ENCODE measurements at places on chromosomes 1 and 21.

DNA sequence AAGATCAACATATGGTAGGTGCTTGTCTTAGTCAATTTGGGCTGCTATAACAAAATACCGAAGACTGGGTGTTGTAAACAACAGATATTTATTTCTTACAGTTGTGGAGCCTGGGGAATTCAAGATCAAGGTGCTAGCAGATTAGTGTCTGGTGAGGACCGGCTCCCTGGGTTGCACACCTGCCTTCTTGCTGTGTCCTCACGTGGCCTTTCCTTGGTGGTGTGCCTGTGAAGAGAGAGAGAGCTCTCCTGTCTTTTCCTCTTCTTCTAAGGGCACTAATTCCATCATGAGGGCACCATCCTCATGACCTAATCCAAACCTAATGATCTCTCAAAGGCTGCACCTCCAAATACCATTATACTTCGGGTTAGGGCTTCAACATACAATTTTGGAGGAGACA, 45.8 kb upstream of the ATF3 start:
- no peak for DNase-seq

GRCh38 chr21:29186246-29186645, 55.8 kb downstream of the MAP3K7CL start:
- DNase-seq, result no peak

GRCh38 chr1:37845786-37846185, 13.6 kb downstream of the MTF1 start:
- no peak for DNase-seq

DNA sequence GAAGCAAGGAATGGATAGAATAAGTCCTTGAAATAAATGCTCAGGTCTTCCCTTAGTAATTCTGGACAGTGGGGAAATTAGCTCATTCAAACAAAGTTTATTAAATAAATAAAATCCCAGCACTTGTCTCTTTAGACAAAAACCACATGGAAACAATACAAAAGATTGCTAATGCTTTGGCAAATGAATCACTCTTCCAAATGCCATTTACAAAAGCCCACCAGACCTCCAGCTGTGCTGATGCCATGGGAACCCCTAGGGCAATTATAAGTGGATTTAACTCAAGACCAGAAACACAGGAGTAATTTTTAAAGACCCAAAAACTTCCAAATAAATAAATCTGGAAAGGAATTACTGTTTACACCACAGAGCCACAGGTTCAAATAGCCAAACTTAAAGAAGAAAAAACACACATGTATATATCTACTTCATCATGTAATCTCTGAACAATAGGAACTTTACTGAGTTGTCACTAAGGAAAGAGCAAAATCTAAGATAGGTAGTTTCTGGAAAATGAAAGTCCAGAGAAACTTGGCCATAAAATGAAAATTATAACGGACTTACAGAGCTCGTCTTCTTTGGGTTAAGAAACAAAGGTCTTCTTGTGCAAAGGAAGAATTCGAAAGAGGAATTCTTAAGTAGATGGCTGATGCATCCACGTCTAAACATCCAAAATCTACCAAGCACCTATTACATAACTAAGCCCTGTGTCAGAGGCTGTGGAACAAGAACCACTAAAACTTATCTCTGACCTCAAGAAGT, 399.4 kb downstream of the SMYD3 start:
- DNase-seq, result no peak

DNA sequence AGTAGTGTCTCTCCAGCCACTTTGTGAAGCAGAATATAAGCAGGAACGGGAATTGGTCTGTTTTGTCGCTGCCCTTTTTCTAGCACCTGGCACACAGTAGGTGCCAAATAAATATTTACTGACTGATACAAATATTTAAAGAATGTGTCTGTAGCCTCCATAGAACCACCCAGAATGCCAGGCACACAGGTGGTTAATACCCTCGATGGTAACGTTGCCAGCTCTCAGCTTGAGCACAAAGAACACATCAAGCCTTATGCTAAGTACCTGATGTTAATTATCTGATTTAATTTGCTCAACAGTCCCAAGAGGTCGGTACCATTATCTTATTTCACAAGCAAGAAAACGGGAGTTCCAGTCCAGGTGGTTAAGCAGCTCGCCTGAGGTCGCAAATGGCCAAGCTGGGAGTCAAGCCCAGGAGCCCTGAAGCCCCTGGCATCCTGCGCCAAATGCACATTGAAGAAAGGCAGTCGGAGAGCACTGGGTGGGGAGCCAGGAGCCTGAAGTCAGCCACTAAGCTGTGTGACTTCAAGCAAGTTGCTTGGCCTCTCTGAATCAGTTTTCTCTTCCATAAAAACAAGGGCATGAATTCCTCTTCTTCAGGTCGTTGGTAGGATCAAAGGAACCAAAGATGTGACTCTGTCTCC, 26.4 kb downstream of the HSPG2 start:
- DNase-seq, result no peak

DNA sequence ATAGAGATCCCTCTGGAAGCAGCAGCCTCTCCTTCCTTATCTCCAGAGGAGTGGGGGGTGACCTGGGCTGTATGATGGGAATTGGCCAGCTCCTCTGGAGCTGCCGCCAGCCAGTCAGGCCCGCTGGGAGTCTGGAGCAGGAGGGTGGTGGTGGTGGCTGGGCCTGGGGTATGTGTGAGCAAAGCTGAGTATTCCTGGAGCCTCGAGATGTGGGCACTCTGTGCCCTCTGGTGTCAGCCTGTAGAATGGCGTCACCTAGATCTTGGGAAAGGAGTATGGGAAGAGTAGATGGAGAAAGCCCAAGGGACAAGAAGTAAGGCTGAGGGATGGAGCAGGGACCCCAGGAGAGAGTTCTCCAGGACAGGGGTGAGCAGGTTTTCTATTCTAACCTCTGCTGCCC, 16.0 kb downstream of the VANGL2 start:
- no peak for DNase-seq

GRCh38 chr1:48469616-48470480, 2.2 kb downstream of the SPATA6 start:
- DNase-seq, result no peak

GRCh38 chr1:99397863-99398262, 133.6 kb downstream of the PLPPR4 start:
- no peak for DNase-seq

- DNase-seq, result no peak
These were observed 34.7 kb downstream of the TUFT1 start for GRCh38 chr1:151574575-151575529.

DNA sequence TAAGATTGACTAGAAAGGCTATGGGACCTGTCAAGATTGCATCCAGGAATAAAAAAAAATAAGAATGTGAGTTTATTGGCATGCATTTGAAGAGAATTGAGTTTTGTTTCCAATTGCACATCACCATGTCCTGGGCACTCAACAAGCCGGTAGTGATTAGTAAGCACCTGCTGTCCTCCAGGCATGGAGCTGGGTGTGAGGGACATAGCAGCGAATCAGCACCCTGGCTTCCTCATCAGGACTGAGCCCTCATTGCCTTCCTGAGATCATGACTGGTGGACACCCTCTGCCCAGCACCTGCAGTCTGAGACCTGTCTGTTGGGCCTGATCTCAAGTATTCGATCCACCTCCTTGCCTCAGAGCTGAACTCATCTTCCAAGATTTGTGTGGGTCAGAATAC, 26.8 kb downstream of the S100A6 start:
- no peak for DNase-seq

GRCh38 chr1:247064304-247064703, 14.3 kb downstream of the ZNF670 start:
- no peak for DNase-seq

- peak; percentile 67 for DNase-seq
These were observed 29.6 kb downstream of the KCNN3 start for GRCh38 chr1:154840269-154841176.

All from renal cortex interstitium (tissue), 15 donors.